Peyer's patch (tissue), 4 donors: ENCODE measurements at places on chromosomes 7 and 10. TPM values are rescaled to one million over a fixed set of nuclear protein-coding genes. Genes with fewer than 3 reads are reported as not detected.

PSD gene
- not detected for total RNA-seq

IGFBP3 gene
- 31.5 TPM for total RNA-seq

- H3K27me3 ChIP-seq = no peaks in the 10 kb centered on the region
- no peak overlapping the region for H3K4me3 ChIP-seq
- no peaks in the 10 kb centered on the region for H3K36me3 ChIP-seq
- DNase-seq = no peak
- no peaks in the 10 kb centered on the region for H3K4me1 ChIP-seq
These were observed 579.7 kb downstream of the SUGCT start for GRCh38 chr7:40714363-40715052.

- H3K27ac ChIP-seq = no peak overlapping the region
- H3K36me3 ChIP-seq = no peaks in the 10 kb centered on the region
- H3K27me3 ChIP-seq = no peaks in the 10 kb centered on the region
These were observed 6.6 kb upstream of the ABCC2 start for GRCh38 chr10:99775850-99776249.

DNA sequence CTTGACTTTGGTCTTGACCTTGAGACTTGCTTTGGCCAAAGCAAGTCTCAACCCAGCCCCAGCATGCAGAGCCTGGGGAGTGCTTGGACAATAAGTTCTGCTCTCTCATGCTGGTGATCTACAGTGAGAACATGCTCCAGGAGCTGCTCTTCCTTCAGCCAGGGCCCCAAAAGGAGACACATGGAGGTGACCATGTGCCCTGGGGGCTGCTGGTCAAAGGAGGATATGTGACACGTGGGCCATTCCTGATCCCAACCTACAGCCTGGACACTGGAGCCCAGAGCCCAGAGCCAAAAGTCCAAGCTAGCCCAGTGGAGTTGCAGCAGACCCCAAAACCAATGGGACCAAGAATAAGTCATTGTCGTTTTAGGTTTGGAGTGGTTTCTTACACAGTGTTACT lies 78.2 kb upstream of the CHST15 start:
- H3K4me1 ChIP-seq = no peaks in the 10 kb centered on the region
- DNase-seq = no peak
- H3K36me3 ChIP-seq = no peaks in the 10 kb centered on the region
- H3K27ac ChIP-seq = no peak overlapping the region

PPIF gene
- total RNA-seq = 57.8 TPM

ANXA11 gene
- total RNA-seq = 233 TPM

GPR85 gene
- total RNA-seq = not detected

DNA sequence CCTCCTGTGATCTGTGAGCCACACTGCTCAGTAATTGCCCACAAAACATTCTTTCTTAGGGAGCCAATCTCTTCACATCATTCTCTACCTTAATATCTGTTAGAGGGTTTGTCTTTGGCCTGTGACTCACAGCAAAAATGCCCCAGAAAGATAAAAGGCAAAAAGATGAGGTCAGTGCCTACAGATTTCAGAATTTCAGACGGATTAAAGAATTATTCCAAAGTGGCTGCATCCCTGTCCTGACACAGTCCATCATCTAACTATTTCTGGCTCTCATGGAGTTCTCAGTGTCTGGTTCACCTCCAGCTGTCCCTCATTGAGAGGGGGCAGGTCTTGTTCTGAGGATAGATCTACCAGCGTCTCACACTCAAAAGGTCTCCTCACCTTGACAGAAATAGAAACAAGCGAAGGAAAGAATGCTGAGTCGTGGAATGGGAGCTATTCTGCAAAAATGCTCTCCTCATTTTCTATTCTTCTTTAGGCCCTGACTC lies 138.5 kb upstream of the AOAH start:
- H3K27ac ChIP-seq = no peak overlapping the region
- H3K27me3 ChIP-seq = no peaks in the 10 kb centered on the region
- no peak overlapping the region for H3K4me3 ChIP-seq

HOXA7 gene
- total RNA-seq = 7.0 TPM

TMEM273 gene
- 7.2 TPM for total RNA-seq

SFTPA2 gene
- not detected for total RNA-seq

- DNase-seq = no peak
- H3K4me1 ChIP-seq = no peaks in the 10 kb centered on the region
- H3K27me3 ChIP-seq = no peaks in the 10 kb centered on the region
- H3K27ac ChIP-seq = no peak overlapping the region
- no peaks in the 10 kb centered on the region for H3K36me3 ChIP-seq
These were observed 133.7 kb upstream of the CDK1 start for GRCh38 chr10:60644436-60645130.

DNA sequence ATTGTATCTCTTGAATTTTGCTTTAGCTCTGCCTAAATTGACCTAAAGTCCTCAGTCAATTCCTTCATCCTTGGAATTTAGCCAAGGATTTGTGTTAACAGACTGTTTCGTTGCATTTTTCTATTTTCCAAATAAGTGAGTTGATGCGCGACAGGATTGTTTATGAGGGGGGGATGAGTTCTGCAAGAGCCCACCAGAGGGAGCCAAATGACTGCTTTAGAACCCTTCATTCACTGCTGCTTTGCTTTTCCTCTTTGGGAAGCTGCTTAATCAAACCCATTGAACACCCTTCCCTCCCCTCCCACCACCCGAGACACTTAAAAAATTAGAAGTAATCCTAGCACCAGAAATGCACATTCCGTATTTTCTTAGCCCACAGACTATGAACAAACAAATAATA lies 33.7 kb upstream of the PTF1A start:
- H3K27me3 ChIP-seq = no peaks in the 10 kb centered on the region
- no peaks in the 10 kb centered on the region for H3K36me3 ChIP-seq
- no peak overlapping the region for H3K27ac ChIP-seq

GRCh38 chr10:121851786-121852185 lies 76.0 kb downstream of the ATE1 start:
- H3K4me1 ChIP-seq = no peaks in the 10 kb centered on the region
- H3K27ac ChIP-seq = no peak overlapping the region
- no peak for DNase-seq
- no peaks in the 10 kb centered on the region for H3K27me3 ChIP-seq
- no peaks in the 10 kb centered on the region for H3K36me3 ChIP-seq

GRCh38 chr10:94205396-94205831 lies 157.3 kb downstream of the NOC3L start:
- H3K27ac ChIP-seq = no peak overlapping the region
- H3K27me3 ChIP-seq = no peaks in the 10 kb centered on the region
- H3K4me1 ChIP-seq = no peaks in the 10 kb centered on the region
- DNase-seq = no peak

PLXDC2 gene
- 38.0 TPM for total RNA-seq

DNA sequence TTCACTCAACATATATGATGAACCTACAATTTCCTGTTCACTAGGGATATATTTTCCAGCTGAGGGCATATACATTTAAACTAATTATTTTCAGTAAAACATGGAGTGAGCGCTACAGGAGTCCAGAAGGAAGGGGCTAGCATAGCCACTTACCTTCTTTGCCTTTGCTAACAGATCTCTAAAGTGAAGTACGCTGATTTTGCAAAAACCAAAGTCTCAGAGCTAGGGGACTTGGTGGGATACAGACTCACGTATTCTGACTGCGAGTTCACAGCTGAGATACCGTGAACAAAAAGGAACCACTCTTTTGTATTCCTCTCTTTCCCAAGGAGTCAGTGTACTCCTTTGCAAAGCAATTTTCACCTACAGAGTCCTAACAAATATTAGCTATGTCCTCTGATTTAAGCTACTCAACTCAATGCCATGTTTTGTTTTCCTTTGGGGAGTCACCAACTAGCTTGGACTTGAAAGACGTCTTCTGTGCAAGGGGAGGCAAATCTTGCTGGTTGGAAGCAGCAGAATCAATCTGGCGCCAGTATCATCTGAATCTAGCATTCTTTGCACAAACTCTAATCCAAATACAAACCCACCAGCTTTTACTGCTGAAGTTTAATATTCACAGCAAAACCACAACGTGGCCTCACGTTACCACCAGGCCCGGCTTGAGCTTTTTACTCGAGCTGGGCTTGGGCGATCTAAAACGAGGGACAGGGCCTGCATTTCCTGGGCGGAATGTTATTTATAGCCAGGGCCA lies 657 bp downstream of the CDNF start:
- peaks cover 13% of the 10 kb centered on the region for H3K36me3 ChIP-seq
- no peaks in the 10 kb centered on the region for H3K4me1 ChIP-seq
- no peak for DNase-seq

GRCh38 chr10:31358688-31359330 lies 39.8 kb downstream of the ZEB1 start:
- H3K4me1 ChIP-seq = no peaks in the 10 kb centered on the region
- no peaks in the 10 kb centered on the region for H3K36me3 ChIP-seq
- no peak overlapping the region for H3K4me3 ChIP-seq
- H3K27ac ChIP-seq = no peak overlapping the region
- H3K27me3 ChIP-seq = no peaks in the 10 kb centered on the region
